ENCODE measurements at places on chromosomes 7 and 10. TPM values are rescaled to one million over a fixed set of nuclear protein-coding genes. Genes with fewer than 3 reads are reported as not detected.
A peak's percentile ranks its signal among the peaks of the same experiment; 100 is the strongest.

DNA sequence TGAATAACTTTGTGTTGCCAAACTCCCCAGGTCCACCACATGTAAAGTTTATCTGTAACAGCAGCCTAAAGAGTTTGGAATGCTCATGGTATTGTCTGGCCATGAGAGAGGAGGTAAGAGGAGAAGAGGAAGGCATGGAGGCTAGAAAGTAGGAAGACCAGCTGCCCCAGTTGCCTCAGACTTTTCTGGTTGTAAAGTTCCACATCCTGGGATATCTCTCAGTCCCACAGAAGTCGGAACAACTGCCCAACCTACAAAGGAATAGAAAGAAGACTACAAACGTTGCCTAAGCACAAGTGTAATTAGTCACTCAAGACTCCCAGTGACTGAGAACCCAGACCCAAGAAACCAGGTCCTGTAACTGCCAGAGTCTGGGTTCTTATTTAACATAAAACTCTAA, 47.3 kb downstream of the CREB3L2 start:
- H3K36me3 ChIP-seq: no peaks in the 10 kb centered on the region
- DNase-seq: no peak
- no peaks in the 10 kb centered on the region for H3K27me3 ChIP-seq

The CACNB2 gene
- 24.1 TPM for total RNA-seq

- peak; percentile 91 for DNase-seq
- H3K27me3 ChIP-seq: no peaks in the 10 kb centered on the region
- peak overlapping the region; percentile 63 for H3K27ac ChIP-seq
- no peaks in the 10 kb centered on the region for H3K4me1 ChIP-seq
- H3K4me3 ChIP-seq: no peak overlapping the region
Observed at GRCh38 chr10:95601116-95601719, 40.0 kb upstream of the SORBS1 start.

The SLC25A28 gene
- 11.0 TPM for total RNA-seq

DNA sequence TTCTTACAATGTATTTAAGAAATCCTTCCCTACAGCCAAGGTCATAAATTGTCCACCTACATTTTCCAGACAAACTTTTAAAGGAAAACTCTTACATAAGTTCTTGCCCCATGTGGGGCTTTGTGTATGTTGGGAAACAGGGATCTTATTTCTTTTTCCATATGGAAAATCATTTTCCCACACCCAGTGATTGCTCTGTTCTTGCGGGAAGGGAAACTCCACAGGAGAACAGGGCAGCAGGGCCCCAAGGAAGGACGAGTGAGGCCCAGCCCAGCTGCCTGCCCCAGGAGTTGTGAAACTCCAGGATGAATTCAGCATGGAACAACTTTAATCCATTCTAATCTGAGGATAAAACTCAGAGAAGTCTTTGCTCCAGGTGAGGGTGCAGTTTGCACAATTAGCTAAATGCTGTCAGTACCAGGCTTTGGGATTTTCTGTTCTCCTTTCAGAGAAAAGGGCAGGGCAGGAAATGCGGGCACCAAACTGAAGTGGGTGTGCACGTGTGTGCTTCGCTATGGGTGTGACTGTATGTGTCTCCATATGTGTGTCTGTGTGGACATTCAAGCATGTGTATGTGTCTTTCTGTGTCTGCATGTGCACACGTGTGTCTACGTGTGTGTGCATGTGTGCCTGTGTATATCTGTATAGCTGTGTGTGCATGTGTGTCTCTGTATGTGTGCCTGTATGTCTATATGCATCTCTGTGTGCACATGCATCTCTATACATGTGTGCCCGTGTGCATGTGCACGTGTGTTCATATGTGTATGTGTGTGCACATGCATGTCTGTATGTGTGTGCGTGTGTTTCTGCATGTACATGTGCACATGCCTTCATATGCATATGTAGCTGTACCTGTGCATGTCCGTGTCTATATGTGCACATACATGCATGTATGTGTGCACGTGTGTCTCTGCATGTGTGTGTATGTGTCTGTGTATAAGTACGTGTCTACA, 102.0 kb upstream of the FAM20C start:
- H3K27ac ChIP-seq: peak overlapping the region; percentile 64
- H3K27me3 ChIP-seq: no peaks in the 10 kb centered on the region
- H3K36me3 ChIP-seq: no peaks in the 10 kb centered on the region
- peaks cover 10% of the 10 kb centered on the region for H3K4me1 ChIP-seq
- DNase-seq: peak; percentile 31

DNA sequence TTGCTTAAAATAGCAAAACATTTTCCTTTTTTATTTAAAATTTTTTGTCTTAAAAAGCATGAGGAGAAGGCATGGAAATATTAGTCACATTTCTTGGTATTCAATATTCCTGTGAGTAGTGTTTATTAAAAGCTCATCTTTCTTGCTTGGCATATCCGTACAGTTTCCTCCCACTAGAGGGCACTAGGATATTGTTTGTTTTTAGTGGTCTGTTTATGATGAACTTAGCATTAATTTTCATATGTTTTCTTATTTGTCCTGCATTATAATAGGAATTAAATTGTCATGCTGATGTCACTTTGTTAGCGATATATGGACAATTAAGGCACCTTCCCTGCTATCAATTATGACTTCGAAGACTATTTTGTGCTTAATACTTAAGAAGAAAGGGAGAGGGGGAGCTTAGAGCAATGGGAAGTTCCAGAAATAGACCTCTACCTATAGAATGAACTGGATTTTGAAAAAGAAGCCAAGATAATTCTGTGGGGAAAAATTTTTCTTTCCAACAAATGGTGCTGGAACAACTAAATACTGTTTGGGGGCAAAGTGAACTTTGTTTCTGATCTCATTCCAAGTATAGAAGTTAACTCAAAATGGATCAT, 91.0 kb upstream of the STRIP2 start:
- no peaks in the 10 kb centered on the region for H3K4me1 ChIP-seq
- no peaks in the 10 kb centered on the region for H3K27me3 ChIP-seq
- no peaks in the 10 kb centered on the region for H3K36me3 ChIP-seq
- H3K27ac ChIP-seq: no peak overlapping the region
- H3K4me3 ChIP-seq: no peak overlapping the region
- no peak for DNase-seq

- no peaks in the 10 kb centered on the region for H3K4me1 ChIP-seq
- DNase-seq: no peak
- H3K36me3 ChIP-seq: no peaks in the 10 kb centered on the region
- H3K4me3 ChIP-seq: no peak overlapping the region
Observed at GRCh38 chr10:42956045-42956444, 120.8 kb upstream of the RET start.
